Stimulated activated CD8-positive, alpha-beta memory T cell treated with anti-CD3 and anti-CD28 coated beads, Interleukin-15, amount 100 ng/mL, for 24 hours (primary cell): ENCODE measurements at places on chromosomes 7 and 10.

DNA sequence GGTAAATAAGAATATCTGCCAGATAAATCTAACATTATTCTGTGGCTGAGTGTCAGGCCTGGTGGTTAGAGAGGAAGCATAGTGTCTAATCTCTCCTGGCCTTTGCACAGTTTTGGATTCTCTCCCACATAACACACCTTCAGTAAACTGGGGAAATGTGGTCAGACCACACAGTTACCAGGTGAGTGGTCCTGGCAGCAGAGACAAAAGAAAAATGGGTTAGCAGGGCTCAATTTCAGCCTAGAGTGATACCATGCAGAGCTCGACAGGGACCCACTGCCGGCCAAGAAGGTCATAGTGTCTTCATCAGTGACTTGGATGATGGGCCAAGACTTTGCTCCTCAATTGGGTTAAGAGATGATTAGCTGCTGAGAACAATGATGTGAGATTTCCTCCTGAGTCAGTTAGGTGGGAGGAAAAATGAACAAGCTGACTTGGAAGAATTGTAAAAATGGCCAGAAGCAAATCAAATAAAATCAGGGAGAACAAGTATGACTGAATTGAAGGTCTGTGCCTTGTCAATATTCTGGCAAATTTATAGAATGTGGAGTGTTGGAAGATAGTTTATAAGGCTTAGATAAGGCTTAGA, 69.2 kb upstream of the EFCAB10 start:
- DNase-seq: no peak

DNA sequence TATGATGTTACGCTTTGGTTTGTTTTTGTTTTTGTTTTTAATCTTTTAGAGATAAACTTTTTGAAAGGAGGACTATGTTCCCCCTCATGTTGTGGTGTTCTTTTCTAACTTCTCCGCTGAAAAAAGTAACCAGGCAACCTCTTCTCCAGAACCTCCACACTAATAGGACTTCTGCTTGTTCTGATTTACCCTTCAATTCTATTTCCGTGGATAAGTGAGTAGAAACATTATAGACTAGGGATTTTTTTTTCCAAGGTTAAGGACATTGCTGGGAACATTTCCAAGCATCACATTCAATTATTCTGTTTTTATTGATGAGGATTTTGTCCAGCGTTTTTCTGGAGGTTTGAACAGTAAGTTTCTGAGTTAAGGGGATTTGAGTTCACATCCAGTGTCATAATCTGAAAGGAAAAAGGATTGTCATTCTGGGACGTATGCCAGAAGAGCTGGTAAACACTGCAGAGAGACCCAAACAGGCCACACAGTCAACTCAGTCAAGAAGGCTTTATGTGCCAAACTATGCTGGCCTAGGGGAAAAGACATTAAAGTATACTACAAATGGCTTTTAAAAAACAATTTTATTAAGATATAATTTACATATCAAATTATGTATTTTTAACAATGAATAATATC, 28.3 kb upstream of the RALA start:
- DNase-seq: no peak

DNA sequence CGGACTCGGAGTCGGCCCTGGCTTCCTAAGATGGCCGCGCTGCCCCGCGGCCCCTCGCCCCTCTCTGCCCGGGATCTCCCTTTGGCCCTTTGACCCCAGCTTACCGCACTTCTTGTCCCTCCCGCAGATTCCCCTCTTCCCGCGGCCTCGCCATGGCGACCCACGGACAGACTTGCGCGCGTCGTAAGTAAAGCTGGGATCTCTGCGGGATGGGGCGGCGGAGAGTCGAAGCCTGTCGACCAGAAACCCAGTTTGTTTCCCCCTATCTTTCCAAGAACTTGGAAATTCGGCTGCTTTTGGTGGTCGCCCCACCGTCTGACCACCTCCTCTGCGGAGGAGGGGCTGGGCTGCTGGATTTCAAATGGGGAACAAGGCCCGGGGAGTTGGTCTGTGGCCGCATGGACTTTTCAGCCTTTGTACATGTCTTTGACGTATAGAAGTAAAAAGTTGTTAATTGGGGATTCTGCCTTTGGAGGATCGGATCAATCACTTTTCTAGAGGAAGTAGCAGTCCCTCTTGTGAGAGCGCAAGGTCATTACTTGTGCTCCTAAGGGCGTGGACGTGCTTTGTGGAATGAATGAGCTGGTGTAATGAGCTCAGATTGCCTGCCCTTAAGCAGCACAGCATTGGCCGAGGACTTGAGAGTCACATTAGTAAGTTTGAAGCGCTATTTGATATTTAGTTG, 553 bp downstream of the VDAC2 start:
- DNase-seq: no peak

GRCh38 chr7:75575488-75576121, 83.5 kb downstream of the SPDYE5 start:
- no peak for DNase-seq

- DNase-seq: no peak
These were observed 84.0 kb upstream of the KLF14 start for GRCh38 chr7:130818056-130818455.
